Activated T-cell treated with anti-CD3 and anti-CD28 coated beads, Interleukin-2, amount 50 U/mL, for 24 hours (primary cell): ENCODE measurements at places on chromosomes 11 and 22.
A peak's percentile ranks its signal among the peaks of the same experiment; 100 is the strongest.

GRCh38 chr11:31243706-31244105 lies 125.8 kb downstream of the DCDC1 start:
- no peak for DNase-seq

GRCh38 chr22:23068096-23068831 lies 2.1 kb upstream of the GNAZ start:
- DNase-seq: peak; percentile 25

DNA sequence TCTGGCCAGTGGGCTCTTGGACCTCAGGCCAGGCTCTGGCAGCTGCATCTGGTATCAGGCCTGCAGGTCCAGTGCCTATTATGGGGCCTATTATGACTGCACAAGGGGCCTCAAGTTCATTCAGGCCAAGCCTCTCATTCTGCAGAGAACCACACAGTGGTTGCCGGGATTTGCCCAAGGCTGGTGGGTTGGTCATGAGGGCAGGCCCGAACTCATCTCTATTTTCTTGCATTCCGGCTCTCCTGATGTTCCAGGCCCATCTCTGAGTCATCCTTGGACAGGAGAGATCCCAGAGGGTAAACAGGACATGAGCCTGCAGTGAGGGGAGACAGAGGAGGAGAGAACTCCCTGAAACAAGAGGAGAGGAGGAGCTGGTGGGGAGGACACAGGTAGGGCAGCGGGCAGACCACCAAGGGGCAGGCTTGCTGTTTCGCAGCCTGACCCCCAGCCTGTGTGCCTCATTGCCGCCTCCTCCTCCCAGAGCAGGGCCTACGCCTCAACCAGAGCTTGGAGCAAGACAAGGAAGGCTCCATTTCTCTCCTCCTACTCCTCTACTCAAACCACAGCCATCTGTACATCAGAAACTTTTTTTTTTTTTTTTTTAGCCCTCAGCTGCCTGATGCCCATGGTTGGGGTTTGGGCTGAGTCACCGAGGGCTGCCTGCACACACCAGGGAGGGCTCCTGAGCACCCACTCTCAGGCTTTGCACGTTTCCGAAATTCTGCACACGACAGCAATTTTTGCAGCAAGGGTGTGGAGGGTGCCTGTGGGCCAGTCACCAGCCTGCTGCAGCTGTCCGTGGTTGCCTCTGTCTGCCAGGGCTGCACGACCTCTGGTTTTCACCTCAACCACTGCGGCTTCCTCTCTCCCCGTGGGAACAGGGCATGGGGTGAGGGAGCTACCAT lies 12.7 kb upstream of the TREH start:
- DNase-seq: peak; percentile 67

GRCh38 chr11:86182976-86183584 lies 61.5 kb upstream of the EED start:
- DNase-seq: peak; percentile 72

GRCh38 chr22:39090426-39091064 lies 6.5 kb upstream of the APOBEC3H start:
- peak; percentile 87 for DNase-seq

- DNase-seq: no peak
These were observed 11.9 kb upstream of the PARVB start for GRCh38 chr22:44012162-44012561.

GRCh38 chr11:22554221-22554620 lies 71.4 kb downstream of the FANCF start:
- DNase-seq: no peak

DNA sequence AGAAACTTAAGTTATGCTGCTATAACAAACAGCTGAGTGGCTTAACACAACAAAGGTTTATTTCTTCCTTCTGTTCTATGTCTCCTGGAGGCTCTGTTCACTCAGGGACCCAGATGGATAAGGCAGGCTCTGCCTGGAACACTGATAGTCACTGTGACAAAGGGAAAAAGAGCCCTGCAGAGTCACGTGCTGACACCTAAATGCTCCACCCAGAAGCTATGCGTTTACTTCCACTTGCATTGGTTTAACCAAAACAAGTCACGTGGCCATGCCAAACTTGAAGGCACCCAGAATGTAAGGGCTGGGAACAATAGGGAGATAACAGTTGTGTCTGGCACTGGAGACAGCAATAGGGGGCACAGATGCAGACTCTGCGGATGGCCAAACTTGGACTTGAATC lies 3.4 kb upstream of the MS4A15 start:
- no peak for DNase-seq
